ENCODE measurements at places on chromosomes 6 and 20.

- no peak for DNase-seq
Measured at GRCh38 chr6:38684904-38685303, 18.0 kb downstream of the GLO1 start.

DNA sequence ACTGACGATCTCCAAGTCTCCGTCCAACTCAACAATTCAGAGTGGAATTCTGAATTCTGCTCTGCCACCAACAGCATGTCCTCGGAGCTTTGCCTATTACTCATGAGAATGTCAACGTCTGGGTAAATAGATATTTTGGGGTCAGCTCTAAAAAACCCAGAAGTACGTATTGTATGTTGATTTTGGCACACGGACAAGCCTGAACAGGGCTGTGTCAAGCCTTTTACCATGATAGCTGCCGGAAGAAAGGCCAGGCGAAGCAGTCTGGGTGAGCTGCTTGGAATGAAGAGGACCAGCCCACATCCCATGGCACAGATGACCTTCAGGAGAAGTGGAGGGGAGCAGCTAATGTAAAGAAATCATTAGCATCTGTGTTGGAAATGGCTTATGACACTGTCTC is 88.0 kb upstream of the JAG1 start:
- DNase-seq, result no peak

DNA sequence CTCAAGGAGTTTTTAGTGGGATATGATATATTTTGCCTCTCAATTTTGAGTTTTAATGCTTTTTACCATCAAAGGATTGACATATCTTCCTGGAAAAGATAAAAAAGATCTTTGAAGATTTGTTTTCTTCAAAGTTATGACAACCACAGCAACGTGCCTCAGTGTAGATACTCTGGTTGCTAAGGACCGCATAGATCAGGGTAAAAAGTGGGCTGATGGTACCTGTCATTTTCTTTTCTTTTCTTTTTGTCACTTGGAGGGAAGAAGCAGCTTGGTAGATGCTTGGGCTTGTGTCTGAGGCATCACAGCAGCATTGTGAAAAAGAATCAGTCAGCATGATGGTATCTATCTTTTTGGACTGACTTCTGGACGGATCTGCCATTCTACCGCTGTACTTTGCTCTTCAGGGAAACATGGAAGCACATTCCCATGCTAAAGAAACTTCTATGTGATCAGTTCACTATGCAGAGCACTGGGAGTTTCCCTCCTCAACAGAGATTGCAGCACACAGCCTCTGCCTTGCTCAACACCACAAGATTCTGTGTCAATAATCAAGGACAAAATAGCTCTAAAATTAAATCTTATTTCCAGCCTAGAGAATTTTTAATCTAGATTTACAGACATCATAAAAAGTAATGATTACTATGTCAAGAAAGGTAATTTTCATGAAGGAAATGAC is 54.8 kb upstream of the SGK1 start:
- no peak for DNase-seq

DNA sequence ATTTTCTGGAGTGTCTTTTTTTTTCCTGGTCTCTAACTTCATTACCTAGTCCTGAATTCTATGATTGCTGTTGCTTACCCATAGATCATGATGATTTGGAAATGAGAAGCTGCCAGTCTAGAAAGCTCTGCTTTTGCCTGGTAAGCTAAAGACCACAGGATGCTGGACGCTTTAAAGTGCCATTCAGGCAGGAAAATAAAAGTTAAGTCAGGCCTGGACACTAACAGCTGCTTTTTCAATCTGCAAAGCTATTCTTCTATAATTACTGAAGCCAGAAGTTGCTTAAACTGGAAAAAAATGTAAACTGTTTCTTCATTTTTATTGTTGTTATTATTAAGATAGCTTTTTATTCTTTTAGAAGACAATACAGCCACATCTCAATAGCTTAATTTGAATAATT is 129.8 kb upstream of the SPACA1 start:
- no peak for DNase-seq

DNA sequence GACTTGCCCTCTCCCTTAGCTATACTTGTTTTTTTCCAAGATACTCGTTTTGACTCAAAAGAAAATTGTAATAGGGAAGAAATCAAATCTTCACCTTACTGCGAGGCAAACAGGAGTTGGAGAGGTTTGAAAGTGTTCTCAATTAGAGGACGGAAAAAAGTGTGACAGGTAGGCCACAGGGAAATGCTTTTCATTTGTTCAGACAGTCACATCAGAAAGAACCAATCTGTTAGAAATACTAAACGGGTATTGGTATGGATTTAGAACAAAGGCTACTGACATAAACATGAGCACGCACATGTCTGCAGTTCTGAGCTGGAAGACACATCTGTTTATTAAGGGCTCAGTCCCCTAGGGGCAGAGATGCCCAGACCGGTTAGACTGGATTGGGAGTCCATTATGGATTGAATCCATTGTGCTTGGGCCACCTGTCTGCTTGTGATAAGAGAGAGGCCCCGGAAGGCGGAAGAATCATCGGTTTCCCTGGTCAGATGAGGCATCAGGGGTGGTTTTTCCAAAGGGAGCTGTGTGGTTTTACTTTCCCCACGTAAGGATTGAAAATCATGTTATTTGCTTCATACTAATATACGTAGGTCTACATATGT is 220.9 kb upstream of the MYLIP start:
- no peak for DNase-seq

DNA sequence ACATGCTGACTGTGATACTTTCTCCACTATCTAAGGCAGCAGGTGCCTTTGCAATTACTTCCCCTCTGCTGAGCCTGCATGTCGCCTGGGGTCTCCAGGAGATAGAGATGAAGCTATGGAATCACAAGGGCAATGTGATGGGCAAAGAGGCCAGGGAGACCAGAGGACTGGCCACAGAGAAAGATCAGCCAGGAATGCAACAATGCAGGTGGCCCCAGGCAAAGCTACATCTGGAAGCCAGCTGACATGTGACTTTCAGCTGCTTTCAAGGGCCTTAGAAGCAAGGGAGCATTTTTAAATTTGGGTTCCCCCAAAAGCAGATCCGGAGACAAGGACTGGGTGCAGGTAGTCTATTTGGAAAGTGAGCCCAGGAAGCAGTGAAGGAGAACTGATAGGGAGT is 107.9 kb upstream of the SRSF6 start:
- no peak for DNase-seq

GRCh38 chr6:14673201-14673600 is 555.6 kb downstream of the CD83 start:
- DNase-seq, result no peak

DNA sequence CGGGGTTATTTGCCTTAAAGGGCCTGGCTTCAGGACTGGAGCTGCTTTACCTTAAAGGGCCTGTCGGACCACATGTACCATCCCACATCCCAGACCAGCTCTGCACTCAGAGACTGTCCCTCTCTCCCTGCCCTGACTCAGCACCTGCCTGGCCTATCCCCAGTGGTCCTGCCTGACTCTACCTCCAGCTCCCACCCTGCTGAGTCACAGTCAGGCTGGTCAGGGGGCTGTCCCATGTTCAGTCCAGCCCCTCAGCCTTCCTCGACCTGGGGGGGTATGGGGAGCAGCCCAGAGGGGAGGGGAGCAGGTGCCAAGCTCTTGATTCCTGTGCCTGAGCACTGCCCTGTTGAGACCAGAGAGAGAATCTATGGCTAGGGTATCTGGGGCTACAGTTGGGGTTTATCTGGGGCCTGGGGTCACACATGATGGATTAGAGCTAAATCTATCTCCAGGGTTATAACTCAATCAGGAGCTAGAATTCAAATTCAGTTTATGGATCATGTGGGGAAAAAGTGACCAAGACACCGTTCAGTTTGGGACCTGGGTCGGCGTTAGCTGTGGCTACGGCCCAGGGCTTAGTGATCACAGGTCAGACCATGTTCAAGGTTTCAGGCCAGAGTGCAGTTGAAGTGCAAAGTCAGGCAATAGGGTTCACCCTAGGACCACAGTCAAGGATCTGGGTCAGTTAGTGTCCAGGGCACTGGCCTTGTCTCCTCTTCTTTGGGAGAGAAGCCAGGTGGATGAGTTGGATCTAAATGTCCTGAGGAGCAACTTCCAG is 9.4 kb upstream of the TRIB3 start:
- no peak for DNase-seq

- DNase-seq, result no peak
Measured at GRCh38 chr6:118280210-118280609, 267.9 kb upstream of the PLN start.

- DNase-seq, result no peak
Measured at GRCh38 chr6:143337201-143337949, 113.1 kb downstream of the ADAT2 start.
